ENCODE measurements at places on chromosomes 1 and 21.

DNA sequence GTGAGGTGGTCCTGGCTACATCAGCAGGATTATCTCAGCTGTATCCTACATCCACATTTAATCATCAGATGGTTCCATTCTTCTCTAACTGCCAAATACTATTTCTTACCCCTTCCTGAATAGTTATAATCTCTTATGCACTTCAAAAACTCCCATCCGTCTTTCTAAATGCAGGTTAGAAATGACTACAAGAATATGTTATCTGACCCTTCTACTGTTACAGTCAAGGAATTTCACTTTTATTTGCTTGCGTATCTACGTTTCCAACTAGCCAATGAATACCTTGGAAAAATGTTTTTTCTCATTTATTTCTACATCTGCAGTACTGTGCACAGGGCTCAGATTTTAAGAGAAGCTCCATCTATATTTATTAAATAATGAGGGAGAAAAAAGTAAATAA is 709.9 kb downstream of the KCNT2 start:
- DNase-seq, result no peak

- no peak for DNase-seq
These were observed 83.5 kb downstream of the BEND5 start for GRCh38 chr1:48693180-48693579.

DNA sequence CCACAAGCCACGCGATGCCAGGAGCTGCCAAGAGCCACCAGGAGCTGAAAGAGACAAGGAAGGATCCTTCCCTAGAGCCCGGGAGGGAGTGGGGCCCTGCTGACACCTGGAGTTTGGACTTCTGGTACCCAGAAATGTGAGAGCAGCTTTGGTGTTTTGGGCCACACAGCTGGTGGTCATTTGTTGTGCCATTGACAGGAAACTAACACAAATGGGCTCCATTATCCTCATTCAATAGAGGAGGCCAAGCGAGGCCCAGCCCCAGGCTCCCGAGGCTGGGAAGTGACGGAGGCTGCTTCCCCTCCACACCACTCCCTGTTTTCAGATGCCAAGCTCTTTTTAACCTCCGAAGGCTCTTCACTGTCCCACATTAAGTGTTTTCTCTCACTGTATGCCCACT is 25.5 kb downstream of the DHRS3 start:
- no peak for DNase-seq

GRCh38 chr1:55164906-55165305 is 50.3 kb downstream of the USP24 start:
- DNase-seq, result no peak
